ENCODE measurements at places on chromosomes 2 and 18. TPM values are rescaled to one million over a fixed set of nuclear protein-coding genes. Genes with fewer than 3 reads are reported as not detected.

ICOS gene
- total RNA-seq, result under 0.01 TPM

POU3F3 gene
- 230 TPM for total RNA-seq

CDCA7 gene
- total RNA-seq, result 14.3 TPM

GAREM1 gene
- 38.1 TPM for total RNA-seq

FBXO36 gene
- 3.9 TPM for total RNA-seq

RNF138 gene
- total RNA-seq, result 39.1 TPM

DCC gene
- 17.9 TPM for total RNA-seq

All from temporal lobe (tissue), 4 donors.